ENCODE measurements at places on chromosomes 5 and 9. TPM values are rescaled to one million over a fixed set of nuclear protein-coding genes. Genes with fewer than 3 reads are reported as not detected.

PLPP1 gene
- total RNA-seq = 193 TPM

N4BP3 gene
- 8.6 TPM for total RNA-seq

ARHGEF37 gene
- total RNA-seq = 6.9 TPM

DMXL1 gene
- 109 TPM for total RNA-seq

GARIN3 gene
- total RNA-seq = not detected

BTNL8 gene
- total RNA-seq = 0.47 TPM

PCDHGA3 gene
- total RNA-seq = 4.8 TPM

IL4 gene
- not detected for total RNA-seq

GLDC gene
- 13.4 TPM for total RNA-seq

GDA gene
- 0.88 TPM for total RNA-seq

All from metanephros (tissue), 2 donors.